Activated naive CD4-positive, alpha-beta T cell treated with Interleukin-2 at 50 U/mL for 16 hours (primary cell): ENCODE measurements at places on chromosomes 4 and X.
A peak's percentile ranks its signal among the peaks of the same experiment; 100 is the strongest.

DNA sequence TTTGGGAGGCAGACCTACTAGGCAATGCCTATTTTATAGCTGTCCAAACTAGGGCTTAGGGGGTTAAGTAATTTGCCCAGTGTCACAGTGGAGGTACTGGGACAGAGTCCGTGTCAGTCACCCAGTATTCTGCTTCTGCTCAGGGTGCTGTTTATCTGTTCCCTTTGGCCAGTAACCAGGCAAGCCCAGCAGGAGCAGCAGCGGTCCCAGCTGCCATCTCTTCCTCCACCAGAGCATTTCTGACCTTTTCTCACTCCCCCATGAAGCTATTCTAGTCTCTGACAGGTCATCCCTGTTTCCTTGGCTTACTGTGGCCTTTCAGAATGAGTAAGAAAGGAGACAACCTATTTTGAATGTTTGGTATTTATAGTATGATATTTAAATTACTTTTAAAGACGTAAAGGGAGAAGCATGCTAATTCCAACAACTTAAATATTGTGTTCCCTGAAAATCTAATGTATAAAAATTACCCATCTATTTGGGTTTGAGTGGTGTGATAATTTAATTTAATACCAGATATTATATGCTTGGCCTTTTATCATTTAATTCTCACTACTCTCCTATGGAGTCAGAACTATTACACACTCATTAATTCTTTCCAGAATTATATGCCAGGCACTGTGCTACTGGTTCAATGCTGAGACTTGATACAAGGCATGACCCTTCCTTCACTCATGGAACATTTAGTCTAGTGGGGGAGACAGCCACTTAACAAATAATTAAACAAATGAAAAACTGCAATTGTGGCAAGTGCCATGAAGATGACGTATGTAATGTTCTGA is 60.6 kb downstream of the RPS6KA3 start:
- no peak for DNase-seq

- DNase-seq, result no peak
These were observed 195.4 kb upstream of the PPP1R2C start for GRCh38 chrX:42973321-42973720.

DNA sequence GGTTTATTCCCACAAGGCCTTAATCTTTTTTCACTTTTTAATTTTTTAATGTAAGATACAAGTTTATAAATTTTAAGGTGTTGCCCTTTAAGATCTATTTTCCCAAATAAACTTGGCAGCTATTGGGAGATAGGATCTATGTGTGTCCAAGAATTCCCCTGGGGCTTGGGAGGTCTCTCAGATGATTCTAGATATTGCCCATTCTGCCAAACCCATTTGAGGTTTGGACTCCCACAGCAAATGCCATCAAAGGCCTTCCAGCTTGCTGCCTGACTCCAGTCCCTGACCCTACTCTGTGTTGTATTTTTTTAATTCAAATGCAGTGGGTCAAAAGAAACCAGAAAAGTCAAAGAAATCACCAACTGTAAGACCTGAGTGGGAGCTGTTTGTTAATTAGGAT is 120.0 kb upstream of the CHRDL1 start:
- DNase-seq, result no peak

DNA sequence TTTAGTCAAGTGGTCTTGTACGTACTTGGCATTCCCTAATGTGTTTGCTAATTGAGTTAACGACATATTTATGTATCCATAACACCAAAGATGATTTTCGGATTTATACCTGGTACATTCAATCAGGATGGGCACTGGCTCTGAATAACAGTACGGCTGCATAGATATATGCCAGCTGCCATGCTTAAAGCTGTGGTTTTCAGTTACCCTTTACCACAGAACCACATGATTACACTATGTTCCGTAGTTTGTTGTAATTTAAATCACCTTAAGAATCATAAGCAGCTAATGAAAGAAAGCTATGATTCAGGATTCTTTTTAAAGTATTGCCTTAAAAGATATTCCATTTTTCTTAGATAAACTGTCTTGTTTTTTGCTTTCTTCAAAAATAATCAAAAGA is 53.6 kb downstream of the FIP1L1 start:
- no peak for DNase-seq

DNA sequence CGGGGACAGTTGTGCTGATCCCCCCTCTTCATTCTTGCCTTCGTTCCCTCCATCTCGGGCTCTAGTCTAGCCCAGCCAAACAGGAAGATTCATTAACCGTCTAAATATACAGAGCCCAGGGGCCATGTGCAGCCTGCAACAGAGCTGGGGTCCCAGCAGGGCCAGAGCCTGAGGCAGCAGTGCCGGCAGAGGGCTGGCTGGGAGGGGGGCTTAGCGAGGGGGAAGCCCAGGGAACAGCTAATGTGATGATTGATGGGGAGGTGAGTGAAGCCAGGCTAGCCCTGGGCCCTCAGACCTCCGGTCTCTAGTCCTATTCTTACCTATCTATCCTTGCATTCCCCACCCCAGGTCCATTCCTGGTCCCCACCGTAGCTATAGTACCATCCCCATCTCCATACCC is 22.3 kb downstream of the EFNB1 start:
- no peak for DNase-seq

DNA sequence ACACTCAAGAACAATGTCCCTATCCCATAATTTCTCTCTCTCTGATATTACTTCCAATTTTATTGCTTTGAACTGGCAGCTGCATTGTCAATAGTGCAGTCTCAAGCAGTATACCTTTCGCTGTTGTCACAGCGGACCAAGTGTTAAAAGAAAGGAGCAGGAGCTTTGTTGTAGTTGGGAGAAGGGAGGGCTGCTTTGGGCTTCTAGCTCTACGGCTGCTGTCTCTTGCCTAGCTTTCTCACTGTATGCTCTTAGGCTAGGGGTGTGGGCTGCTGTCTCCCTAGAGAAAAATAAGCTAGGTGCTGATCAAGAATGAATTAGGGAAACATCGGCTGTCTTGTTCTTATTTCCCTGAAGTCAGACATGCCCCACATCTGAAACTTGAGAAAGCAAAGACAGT is 52.5 kb downstream of the TRPC5OS start:
- DNase-seq, result no peak

- peak; percentile 33 for DNase-seq
These were observed 72.8 kb downstream of the SLC9A7 start for GRCh38 chrX:46686003-46686645.

DNA sequence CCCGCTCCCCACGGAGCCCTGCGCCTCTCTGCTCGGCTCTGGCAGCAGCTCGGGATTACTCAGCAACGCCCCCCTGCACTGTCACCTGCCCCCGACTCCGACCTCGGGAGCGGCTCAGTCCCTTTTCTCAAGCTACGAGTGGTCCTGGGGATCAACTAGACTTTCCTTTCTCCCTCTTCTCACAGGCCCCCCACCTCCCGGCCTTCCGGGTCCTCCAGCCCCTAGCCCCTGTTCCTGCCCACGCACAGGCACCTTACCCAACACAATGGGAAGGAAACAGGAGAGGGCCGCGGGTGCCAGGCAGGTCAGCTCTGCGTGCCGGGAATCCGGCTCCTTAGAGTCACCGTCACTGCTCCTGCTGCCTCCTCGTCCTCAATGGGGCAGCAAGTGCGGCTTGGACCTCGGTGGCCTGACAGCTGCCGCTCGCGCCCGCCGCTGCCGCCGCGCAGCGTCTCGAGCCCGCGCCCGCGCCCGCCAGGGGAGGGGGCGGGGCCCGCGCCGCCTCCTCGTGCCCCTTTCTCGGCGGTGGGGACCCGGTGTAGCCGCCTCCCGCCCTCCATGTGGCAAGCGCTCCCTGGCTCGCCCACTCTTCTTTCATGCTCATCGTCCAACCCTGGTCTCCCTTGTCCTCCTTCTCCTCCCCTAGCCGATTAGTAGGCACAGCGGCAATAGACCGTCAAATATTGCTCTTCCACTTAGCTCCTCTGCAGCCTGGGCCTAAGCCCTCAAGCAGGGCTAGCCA is at the start of gene RAB9B:
Gene RAB9B (minus strand): TSS at position 455 of the 742 bp plus-strand sequence. CDS start 6,473 bp downstream, outside the sequence.
- peak; percentile 65 for DNase-seq

DNA sequence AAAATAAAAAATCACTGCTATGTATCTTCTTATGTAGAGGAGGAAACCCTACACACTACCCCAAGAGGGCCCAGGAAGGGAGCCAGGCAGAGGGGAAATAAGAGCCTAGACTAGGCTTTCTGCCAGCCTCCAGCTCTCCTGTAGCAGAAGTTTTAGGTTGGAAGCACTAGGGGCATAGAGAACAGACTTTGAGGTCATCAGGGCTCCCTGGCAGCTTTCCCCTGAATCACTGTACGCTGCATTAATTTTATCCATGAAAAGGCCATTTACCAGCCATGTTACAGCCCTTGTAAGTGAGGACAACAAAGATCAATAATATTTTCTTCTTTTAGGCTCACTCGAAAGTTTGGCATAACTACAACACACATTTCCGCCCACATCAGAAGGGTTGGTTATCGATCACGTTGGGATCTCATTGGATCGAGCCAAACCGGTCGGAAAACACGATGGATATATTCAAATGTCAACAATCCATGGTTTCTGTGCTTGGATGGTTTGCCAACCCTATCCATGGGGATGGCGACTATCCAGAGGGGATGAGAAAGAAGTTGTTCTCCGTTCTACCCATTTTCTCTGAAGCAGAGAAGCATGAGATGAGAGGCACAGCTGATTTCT is 24.7 kb downstream of the RPL9 start:
- DNase-seq, result no peak

GRCh38 chrX:115390078-115390477 is 100.6 kb downstream of the LUZP4 start:
- DNase-seq, result no peak

- DNase-seq, result no peak
These were observed 85.7 kb upstream of the SPIN4 start for GRCh38 chrX:63436865-63437264.

DNA sequence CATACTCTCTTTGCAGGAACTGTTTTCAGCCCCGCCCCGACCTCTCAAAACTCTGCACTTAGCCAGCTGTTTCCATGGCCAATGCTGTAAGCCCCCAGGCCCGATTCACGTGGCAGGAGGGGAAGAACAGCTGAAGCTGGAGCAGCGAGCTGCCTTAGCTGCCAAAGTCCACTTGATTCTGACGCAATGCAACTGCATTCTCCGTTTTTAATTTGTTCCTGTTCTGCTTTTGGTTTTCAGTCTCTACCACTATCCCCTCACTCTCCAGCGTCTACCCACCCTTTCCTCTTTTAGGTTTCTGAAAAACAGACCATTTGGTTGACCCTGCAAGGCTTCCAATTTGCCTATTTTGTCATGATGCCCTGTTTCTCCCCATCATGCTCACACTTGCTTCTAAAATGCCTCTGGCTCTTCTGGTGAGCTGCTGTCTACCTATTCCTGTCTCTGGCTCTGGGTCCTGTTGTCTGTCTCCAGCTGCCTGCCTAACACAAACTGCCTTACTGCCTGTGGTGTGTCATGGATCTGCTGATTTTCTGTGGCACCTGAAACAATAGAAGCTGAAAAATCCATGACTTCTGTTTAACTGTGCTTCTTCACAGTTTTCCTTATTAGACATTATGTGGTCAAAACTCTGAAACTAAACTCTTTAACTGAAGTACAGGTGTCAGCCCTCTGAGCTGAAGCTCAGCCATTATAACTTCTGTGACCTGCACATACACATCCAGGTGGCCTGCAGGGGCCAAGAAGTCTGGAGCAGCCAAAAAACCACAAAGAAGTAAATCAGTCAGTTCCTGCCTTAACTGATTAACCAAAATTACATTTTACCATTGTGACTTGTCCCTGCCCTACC is 160.5 kb upstream of the AGTR2 start:
- no peak for DNase-seq

- no peak for DNase-seq
These were observed 26.6 kb downstream of the MAPK10 start for GRCh38 chr4:86333236-86333635.
